Glomerular endothelial cell (primary cell): ENCODE measurements at places on chromosomes 2 and 18.

DNA sequence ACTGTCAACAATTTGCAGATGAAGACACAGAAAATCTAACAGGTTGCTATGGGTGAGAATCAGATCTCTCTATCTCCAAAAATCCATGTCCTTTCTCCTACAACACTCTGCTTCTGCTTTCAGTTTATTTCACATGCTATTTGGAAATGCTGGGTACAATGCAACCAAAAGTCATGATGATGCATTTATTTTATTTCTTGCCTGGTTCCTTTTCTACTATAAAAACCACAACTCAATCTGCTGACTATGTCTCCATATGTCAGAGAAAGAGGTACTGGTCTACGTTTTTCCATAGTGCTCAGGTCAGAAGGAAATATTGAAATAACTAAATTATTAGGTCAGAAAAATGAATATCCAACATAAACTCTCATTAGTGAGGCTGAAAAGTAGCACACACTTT lies 20.5 kb downstream of the RAD51AP2 start:
- no peak for DNase-seq

- DNase-seq: no peak
Observed at GRCh38 chr2:10873171-10873570, 38.6 kb upstream of the KCNF1 start.

- DNase-seq: no peak
Observed at GRCh38 chr2:159933040-159933726, 129.2 kb downstream of the PLA2R1 start.

GRCh38 chr2:35864141-35864540 lies 491.4 kb upstream of the CRIM1 start:
- DNase-seq: no peak

GRCh38 chr2:55986001-55986400 lies 62.4 kb upstream of the EFEMP1 start:
- no peak for DNase-seq
